Activated T-helper 2 cell treated with anti-CD3 and anti-CD28 coated beads, Interferon-gamma antibody, Interleukin-2, Interleukin-4, amounts not matched to agents 10 μg/mL and 5 μg/mL and 100 μg/mL, durations not matched to agents 14 hours and 24 hours and 36 hours (primary cell): ENCODE measurements at places on chromosomes 7 and 10. TPM values are rescaled to one million over a fixed set of nuclear protein-coding genes. Genes with fewer than 3 reads are reported as not detected.

- DNase-seq: no peak
Observed at GRCh38 chr10:74949034-74949832, 122.8 kb downstream of the KAT6B start.

- no peak for DNase-seq
Observed at GRCh38 chr10:36794981-36795380, 330.4 kb upstream of the ANKRD30A start.

GRCh38 chr7:87170828-87171227 is 18.6 kb downstream of the DMTF1 start:
- DNase-seq: no peak

- DNase-seq: no peak
Observed at GRCh38 chr10:15213461-15213861, 45.0 kb upstream of the NMT2 start.

DNA sequence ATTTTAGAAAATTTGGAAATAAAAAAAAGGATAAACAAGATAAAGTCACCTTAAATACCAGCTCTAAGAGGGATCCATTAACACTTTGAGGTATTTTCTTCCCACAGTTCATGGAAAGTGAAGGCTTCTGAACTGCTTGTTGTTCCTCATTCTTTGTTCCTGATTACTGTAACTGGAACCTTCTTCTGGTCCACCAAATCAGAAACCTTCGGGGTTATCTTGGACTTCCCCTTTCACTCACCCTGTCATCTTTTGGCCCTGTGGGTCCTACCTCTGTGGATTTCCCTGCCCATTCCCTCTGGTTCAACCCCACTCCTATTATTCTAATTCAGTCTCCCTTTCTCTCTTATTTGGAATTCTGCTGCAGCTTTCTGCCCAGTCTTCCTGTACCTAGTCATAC is 116.5 kb upstream of the PRPS1L1 start:
- DNase-seq: no peak

GRCh38 chr7:146412781-146413180 is 296.2 kb downstream of the CNTNAP2 start:
- DNase-seq: no peak

GRCh38 chr7:37212556-37212955 is 236.1 kb downstream of the ELMO1 start:
- no peak for DNase-seq

GRCh38 chr10:19658622-19659233 is 157.5 kb upstream of the PLXDC2 start:
- no peak for DNase-seq

GRCh38 chr7:134669845-134670373 is 23.3 kb downstream of the BPGM start:
- DNase-seq: peak; percentile 34

DNA sequence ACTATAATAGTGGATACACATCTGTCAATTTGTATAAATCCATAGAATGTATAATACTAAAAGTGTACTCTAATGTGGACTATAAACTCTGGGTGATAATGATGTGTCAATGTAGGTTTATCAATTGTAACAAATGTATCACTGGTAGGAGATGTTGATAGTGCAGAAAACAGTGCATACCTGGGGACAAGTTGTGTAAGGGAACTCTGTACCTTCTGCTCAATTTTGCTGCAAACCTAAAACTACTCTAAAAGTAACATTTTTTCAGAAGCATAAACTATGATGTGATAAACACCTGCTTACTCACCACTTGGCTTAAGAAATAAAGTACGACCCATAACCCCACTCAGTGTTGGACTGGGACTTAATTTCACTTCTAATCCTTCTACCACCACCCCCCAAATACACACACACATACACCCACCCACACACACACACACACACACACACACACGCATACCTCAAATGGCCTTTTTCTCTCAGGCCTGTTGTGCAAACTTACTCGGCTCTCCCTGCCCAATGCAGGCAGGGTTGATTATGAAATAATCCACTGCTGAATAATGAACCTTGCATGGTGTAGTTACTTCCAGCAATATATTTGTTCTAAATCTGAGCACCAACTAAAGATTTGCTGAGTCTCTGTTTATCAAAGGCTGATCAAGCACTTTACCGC is 154.1 kb upstream of the KMT2E start:
- DNase-seq: no peak

- no peak for DNase-seq
Observed at GRCh38 chr10:98212196-98212595, 55.8 kb downstream of the LOXL4 start.

GRCh38 chr10:132402781-132403241 is 5.8 kb downstream of the PWWP2B start:
- DNase-seq: no peak

DNA sequence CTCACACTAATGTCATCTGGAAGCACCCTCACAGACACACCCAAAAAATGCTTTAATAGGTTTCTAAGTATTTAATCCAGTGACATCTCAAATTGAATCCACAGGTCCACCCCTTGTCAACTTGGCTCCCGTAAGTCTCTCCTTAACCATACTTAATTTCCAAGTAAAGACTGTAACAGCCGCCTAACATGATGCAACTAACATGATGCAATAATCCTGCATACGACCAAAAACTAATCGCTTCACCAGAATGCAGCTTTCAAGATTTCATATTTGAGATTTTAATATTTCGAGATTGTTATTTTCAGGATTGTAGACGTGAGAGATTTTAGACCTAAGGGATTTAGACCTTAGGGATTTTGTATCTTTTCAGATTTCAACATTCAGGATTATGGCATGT is 3.7 kb upstream of the HDAC9 start:
- no peak for DNase-seq

GRCh38 chr7:89232-90019 is 102.9 kb upstream of the FAM20C start:
- DNase-seq: no peak

The ZNF735 gene
- total RNA-seq: not detected in 2 replicates

The PRKAR2B gene
- 0.14 and 0.37 TPM in 2 replicates for total RNA-seq

The MMP21 gene
- 0.11 TPM in 2 replicates for total RNA-seq

The TMEM270 gene
- total RNA-seq: not detected in 2 replicates

The LRRC4 gene
- 0.16 TPM in 1 of 2 replicates, not detected in the other for total RNA-seq

The OR13A1 gene
- total RNA-seq: not detected in 2 replicates

The TDRD1 gene
- total RNA-seq: 0.11 and 0.30 TPM in 2 replicates

The KAZALD1 gene
- total RNA-seq: 0.55 and 0.67 TPM in 2 replicates
